Lung (tissue), 17 donors: ENCODE measurements at places on chromosomes 6 and 20. TPM values are rescaled to one million over a fixed set of nuclear protein-coding genes. Genes with fewer than 3 reads are reported as not detected.

GNMT gene
- total RNA-seq = 3.0 TPM

LAMA2 gene
- 73.1 TPM for total RNA-seq

DNA sequence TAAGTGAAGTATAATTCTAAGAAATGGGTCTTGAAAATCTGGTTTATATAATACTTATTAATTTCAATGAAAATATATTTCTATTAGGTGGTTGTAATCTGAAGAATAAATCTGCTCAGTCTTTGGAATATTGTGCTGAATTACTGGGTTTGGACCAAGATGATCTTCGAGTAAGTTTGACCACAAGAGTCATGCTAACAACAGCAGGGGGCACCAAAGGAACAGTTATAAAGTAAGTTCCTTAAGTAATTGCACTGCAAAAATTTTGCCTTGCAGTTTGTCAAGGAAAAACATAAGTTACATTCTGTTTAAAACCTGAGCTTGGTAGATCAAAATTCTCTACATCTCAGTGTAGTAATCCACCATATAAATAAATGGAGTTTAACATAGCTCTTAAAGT is 106.0 kb downstream of the MYO6 start:
- peak; percentile 26 for DNase-seq

GRCh38 chr6:75201021-75201420 is 4.8 kb downstream of the COL12A1 start:
- DNase-seq = no peak

EFCAB8 gene
- 0.83 TPM for total RNA-seq

PCK1 gene
- total RNA-seq = 0.89 TPM

DNA sequence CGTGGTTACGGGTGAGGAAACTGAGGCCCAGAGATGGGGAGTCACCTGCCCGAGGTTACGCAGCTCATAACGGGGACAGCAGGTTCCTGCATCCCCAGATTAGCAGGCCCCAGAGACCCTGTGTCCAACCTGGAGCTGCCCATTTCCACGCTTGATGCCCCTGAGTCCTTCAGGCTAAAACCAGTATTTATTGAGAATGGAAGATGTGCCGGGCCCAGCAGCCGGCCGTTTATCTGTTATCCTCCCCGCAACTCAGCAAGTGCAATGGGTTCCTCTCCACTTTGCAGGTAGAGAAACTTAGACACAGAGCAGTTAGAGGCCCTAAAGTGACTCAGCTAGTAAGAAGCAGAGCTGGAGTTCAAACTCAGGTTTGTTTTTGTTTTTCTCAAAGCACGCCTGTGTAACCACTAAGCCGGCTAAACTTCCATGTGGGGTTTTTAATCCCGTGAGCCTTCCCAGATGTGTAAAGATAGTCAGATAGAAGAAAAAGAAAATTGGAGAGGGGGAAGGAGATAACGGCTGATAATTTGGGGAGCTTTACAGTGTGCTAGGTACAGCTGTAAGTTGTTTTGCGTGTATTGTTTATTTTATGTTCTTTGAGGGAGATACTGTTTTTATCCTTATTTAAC is 775 bp downstream of the PFDN4 start:
- peak; percentile 21 for DNase-seq

DNA sequence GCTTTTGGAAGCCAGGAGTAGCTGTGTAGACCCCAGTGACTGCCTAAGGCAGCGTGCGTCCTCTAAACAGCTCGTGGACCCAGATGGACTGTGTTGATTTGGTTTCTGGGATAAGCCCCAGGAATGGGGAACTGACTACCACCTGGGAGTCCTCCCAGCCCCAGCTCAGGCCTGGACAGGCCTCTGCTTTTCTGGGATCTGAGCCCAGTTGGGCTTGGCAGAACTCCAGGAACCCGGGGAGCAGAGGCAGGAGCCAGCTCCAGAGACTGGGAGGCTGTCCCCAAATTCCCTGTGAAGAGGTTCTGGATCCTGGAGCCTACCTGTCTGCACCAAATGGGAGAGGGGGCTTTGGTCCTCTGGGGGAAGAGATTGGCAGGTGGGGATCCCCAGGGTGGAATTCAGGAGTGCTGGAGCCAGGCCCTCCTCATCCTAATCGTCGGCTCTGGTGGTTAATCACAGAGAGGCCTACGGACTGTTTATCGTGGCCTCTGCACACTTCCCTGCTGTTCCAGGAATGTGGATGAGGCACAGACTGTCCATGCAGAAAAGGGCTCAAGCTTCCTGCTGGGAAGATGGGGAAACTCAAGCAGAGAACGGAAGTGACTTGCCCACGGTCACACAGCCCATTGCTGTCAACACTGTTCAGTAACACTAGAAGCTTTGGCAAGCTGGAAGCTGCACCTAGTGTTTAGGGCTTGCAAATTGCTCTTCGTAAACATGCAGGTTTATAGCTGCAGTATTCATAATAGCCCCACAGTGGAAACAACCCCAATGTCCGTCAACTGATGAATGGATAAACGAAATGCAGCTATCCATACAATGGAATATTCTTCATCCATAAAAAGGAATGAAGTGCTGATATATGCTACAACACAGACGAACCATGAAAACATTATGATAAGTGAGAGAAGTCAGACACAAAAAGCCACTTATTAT is 100.6 kb downstream of the KCNB1 start:
- DNase-seq = peak; percentile 90

NFKBIL1 gene
- 19.2 TPM for total RNA-seq

DNA sequence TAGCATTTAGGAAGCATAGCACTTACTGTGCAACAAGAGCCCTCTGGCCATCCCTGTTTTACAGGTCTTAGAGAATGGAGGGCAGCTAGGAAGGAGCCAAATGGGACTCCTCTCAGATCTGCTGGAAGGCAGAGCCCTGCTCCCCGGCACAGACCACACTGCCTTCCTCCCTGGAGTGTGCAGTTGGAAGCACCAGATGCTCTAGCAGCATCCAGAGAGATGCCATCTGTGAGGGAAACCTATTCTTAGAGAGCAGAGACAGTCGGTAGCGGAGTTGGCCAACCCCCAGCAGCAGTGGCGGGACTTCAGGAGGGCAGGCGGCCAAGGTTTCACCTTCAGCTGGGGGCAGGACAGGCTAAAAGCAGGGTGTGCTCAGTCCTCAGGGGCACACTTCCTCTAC is 16.7 kb upstream of the E2F1 start:
- DNase-seq = no peak
